ENCODE measurements at places on chromosomes 5 and 9.

DNA sequence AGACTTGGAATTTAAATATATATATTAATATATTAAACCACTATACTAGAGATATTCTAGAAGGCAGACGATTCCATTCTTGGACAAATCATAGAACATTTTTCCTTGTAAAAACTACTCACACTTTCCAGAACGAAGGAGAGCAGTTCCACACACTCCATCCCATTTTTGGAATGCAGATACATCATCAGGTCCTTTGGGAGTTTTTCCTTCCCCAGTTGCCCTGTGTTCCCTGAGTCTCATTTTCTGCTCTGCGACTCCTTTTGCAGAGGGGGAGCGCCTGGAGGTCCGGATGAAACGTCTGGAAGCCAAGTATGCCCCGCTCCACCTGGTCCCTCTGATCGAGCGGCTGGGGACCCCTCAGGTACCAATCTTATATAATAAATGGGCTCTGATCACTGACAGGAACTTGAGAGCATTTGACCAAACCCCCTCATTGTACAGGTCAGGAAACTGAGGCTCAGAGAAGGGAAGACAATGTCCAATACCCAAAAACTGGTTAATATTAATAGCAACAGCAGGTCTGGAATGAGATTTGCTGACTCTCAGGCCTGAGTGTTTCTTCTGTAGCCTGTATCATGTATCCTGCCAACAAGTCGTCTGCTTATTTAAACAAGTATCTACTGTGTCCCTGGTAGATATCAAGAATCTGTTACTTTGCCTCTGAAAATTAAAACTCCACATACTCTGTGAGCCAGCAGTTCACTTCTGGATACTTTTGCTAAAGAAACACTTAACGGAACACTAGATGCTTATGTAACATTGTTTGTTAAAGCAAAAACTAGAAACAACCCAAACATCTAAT, 76.8 kb upstream of the NIPAL4 start:
- DNase-seq: no peak

DNA sequence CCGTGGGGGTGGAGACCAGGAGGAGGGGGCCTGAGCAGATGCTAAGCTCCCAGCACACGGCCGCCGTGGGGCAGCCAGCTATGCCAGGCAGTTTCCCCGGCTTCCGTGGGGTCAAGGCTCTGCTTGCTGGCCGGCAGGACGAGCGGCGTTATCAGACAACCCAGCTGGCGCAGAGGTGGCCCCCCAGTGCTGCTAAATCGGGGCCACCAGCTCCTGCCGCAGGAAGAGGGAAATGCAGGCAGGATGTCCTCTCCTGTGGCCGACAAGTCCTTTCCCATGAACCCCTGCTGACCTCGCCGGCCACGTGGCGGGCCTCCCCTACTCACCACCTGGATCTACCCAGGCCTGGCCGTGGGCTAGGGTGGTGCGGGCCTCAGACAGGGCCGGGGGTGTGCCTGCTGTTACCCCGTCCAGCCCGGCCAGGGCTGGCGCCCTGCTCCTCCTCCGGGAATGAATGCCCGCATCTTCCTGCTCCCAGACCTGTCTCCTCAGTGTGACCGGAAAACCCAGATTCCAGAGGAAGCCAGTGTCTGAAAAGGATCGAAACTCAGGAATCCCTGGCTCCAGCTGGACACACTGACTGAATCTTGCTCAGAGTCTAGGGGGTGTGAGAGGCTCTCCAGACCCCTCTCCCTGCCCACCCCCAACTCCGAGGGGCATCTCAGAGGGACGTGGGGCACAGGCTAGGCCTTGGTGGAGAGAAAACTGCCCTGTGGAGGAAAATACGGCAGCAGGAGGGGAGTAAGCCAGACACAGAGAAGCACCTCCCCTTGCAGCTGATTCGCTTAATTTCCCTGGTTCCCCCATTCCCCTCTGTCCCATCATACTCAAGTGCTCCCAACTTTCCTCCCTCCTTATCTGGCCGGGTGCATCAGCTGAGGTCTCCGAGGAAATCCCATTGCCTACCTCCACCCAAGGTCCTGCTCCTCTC, 3.9 kb downstream of the FLT4 start:
- no peak for DNase-seq

DNA sequence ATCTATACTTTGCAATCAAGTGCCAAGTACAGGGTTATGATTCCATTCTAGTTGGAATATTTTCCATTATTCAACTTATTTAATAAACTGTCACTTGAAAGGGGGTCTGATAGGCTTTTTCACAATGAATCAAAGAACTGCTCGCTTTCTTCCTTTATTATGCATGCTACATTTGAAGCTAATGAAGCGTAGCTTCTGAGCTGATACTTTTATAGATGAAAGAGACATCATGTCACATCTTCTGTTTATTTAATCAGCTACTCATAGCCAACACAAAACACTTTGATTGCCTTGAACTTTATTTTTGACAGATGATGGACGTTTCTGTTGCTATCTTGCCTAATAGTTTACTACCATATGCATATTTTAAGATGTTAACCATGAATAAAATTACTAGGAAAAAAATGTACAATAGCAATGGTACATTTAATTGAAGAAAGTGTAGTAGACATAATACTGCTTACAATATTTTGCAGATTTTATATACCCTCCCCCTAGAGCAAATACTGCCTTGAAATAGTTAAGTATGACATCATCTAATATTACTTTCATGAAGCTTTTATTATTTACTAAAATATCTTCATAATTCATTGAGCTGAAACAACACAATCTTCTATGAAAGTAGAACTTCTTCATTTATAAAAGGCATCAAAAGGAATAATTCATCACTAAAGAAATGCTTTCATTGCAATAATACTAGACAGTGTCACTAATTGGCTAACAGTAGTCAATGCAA, 529.3 kb upstream of the TYRP1 start:
- DNase-seq: no peak

- DNase-seq: no peak
These were observed 7.1 kb upstream of the DELE1 start for GRCh38 chr5:141916522-141916921.

- DNase-seq: no peak
These were observed 106.6 kb downstream of the PLCXD3 start for GRCh38 chr5:41403846-41404245.

DNA sequence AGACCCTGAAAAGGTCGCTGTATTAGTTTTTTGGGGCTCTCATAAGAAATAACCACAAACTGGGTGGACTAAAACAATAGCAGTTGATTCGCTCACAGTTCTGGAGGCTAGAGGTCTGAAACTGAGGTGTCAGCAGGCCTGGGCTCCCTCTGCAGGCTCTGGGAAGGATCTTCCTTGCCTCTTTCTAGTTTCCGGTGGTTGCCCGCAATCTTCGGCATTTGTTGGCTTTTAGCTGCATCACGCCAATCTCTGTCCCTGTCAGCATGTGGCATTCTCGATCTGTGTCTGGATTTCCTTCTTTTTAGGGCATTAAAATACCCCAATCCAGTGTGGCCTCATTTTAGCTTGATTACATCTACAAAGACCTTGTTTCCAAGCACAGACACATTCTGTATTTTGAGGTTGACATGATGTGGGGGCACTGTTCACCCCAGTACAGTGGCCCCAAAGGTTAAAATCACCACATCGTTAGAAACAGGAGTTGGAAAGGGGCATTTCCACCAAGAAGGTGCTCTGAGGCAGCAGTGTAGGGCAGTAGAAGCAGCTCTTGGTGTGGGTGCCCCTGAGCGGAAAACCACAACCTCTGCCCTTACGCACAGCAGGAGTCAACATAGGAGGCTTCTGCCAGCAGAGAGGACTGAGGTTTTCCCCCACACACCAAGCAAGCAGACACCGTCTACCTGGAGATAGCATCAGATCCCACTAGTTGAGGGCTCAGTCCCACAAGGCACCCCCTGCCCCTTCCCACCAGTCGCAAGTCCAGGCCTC, 13.5 kb downstream of the ZNF79 start:
- DNase-seq: no peak

DNA sequence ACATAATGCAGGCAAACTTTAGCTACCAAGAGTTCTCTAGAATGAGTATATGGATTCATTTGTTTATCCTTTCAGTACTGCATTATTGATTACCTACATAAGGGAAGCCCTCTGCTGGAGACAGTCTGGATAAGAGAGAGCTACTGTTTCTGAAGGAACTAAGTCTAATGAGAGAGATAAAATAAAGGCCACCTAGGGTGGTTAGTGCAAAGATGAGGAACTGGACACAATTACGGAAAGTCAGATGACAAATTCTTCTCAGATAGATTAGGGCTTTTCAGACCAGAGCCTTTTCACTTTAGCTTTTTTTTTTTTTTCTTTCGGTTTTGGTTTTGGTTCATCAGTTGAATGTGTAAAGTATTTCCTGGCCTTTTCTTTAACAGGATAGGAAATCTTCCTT, 31.3 kb downstream of the ISOC1 start:
- DNase-seq: no peak

GRCh38 chr5:10467281-10468198, 25.9 kb downstream of the ROPN1L start:
- DNase-seq: no peak

DNA sequence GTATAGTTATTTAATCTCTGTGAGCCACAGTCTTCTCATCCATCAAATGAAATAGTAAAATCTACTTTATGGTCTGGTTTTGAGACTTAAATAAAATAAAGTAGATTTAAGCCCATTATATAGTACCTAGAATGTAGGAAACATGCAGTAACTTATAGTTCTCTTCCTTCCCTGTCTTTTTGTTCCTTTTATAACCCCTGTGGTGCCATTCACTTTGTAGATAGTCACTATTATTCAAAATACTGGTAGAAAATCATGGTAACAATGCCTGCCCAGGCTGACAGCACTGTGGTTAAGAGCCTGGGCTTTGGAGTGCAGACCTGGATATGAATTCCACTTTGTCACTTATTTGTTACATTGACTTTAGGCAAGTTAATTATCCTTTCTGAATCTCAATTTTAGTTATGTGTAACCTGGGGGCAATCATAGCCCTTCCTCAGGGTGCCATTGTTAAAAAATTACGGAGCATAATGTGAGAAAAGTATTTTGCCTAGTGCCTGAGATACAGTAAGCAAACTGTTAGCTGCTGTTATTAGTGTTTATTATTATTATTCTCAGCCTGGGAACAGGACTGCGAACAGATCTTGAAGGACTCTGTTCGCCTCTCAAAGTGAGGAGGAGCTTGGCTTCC, 100.4 kb downstream of the RALGPS1 start:
- DNase-seq: no peak

DNA sequence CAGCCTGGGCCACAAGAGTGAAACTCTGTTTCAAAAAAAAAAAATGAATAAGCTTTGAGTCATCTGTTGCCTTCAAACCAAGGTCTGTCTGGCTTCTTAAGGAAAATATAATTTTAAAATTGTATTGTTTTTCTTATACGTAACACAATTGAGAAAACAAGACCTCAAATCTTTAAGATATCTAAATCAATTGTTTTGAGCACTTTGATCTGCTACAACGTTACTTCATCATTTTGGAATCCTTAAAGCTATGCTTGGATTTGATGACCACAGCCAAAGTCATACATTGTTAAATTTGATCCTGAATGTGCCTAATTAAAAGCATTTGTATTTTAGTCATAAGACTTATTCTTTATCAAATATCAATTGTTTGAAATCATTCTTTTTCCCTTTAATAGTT, 37.7 kb upstream of the VCAN start:
- no peak for DNase-seq

DNA sequence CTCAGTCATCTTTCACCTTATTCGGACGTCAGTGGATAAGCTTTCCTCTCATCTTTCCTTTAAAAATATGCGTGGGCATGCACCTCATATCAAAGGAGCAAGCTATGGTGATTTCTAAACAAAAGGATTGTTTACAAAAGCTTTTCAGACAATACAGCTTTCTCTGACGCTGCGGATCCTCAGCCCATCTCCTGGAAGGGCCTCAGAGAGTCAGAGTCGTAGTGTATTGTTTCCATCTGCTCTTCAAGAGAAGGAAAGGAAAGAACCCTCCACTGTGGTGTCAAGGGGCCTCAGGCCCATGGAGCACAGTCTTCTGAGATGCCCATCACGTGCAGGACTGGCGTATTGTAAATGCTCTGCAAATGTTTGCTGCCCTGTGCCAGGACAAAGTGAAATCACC, 163.4 kb upstream of the MAP1B start:
- DNase-seq: no peak

- no peak for DNase-seq
These were observed 114.1 kb downstream of the MUSK start for GRCh38 chr9:110782701-110783100.

- no peak for DNase-seq
These were observed 21.9 kb downstream of the ASTN2 start for GRCh38 chr9:117392992-117393391.

GRCh38 chr5:92991581-92992067, 589.4 kb downstream of the NR2F1-AS1 start:
- no peak for DNase-seq

DNA sequence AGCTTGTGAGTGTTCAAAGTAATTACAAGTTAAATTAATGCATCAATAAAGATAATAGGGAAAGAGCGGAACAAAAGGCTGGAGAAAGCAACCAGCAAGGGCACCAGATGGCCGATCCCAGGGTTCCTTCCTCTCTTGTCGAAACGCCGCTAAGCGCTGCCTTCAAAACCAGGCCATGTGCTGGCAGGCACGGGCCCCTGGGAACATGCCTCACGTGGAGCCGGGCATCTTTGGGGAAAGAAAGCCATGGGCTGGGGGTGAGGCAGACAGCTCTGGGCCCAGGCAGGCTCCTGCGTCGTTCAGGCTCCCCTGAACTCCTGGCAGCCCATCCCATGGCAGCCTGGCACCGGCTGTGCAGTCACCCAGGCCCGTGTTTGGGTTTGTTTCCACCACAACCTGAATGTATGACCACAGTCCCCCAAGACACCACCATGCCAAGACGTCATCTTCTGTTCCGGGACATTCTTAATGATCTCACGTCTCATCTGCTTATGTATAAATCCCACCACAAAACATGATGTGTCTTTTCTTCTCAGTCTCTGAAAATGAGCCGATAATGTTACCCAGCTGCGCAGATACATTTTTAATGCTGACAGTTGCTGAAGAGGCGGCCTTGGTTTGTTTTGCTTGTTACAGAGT, 110.4 kb upstream of the SARDH start:
- DNase-seq: no peak

- DNase-seq: no peak
These were observed 120.6 kb downstream of the PAM start for GRCh38 chr5:102875721-102876123.

DNA sequence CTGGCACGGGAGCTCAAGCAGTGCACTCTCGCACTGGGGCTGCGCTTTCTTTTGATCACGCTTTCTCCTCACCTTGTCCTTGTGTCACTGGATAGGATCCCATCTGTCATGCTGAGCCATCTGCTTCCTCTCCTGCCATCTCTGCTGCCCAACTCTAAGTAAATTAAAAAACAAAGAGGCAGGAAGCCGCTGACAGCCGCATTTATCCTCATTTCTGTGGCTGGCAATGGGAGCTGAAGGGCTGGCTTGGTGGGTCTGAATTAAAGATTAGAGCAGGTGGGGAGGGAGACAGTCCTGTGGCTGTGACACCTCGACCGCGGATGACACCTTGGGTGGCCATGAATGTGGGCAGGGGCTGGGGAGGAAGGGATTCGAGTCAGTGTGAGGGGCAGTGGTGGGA, 159.2 kb upstream of the ALDH1B1 start:
- no peak for DNase-seq
